ENCODE measurements at places on chromosomes 7 and 10. TPM values are rescaled to one million over a fixed set of nuclear protein-coding genes. Genes with fewer than 3 reads are reported as not detected.

GRCh38 chr7:71145906-71146901, 14.3 kb downstream of the GALNT17 start:
- DNase-seq = no peak
- no peak overlapping the region for H3K27ac ChIP-seq
- H3K36me3 ChIP-seq = no peaks in the 10 kb centered on the region
- no peak overlapping the region for H3K4me3 ChIP-seq

- H3K36me3 ChIP-seq = no peaks in the 10 kb centered on the region
- peak; percentile 54 for DNase-seq
- peak overlapping the region; percentile 18 for H3K27ac ChIP-seq
- peak overlapping the region; percentile 63 for H3K4me3 ChIP-seq
- H3K4me1 ChIP-seq = no peaks in the 10 kb centered on the region
Observed at GRCh38 chr7:99579956-99580777, 17.9 kb upstream of the TMEM225B start.

- peaks cover 6% of the 10 kb centered on the region for H3K4me1 ChIP-seq
- H3K4me3 ChIP-seq = no peak overlapping the region
- H3K36me3 ChIP-seq = no peaks in the 10 kb centered on the region
- no peak for DNase-seq
- H3K27me3 ChIP-seq = no peaks in the 10 kb centered on the region
Observed at GRCh38 chr7:128265156-128265905, 24.3 kb downstream of the LEP start.

GRCh38 chr10:74684462-74684861, 141.9 kb upstream of the KAT6B start:
- H3K4me3 ChIP-seq = no peak overlapping the region
- DNase-seq = no peak
- no peaks in the 10 kb centered on the region for H3K4me1 ChIP-seq
- H3K36me3 ChIP-seq = no peaks in the 10 kb centered on the region
- H3K27me3 ChIP-seq = no peaks in the 10 kb centered on the region

DNA sequence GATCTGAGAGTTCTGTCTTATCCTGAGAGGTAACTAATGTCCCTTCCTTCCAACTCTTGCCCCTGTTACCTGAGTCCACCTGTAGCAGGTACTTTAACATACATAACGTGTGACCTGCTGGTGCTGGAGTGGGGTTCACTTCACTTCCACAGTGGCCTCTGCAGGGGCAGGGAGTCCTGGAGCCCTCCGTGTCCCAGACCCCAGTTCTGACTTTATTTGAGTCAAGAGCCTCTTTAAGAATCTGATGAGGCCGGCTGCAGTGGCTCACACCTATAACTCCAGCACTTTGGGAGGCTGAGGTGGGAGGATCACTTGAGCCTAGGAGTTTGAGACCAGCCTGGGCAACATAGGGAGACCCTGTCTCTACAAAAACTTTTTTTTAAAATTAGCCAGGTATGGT, 117.0 kb upstream of the RET start:
- no peak overlapping the region for H3K4me3 ChIP-seq
- no peaks in the 10 kb centered on the region for H3K36me3 ChIP-seq
- DNase-seq = no peak
- H3K27me3 ChIP-seq = no peaks in the 10 kb centered on the region

ASAH2 gene
- total RNA-seq = not detected

PSMA2 gene
- total RNA-seq = 54.5 TPM

- no peak for DNase-seq
- H3K4me3 ChIP-seq = no peak overlapping the region
- H3K27ac ChIP-seq = no peak overlapping the region
- no peaks in the 10 kb centered on the region for H3K4me1 ChIP-seq
Observed at GRCh38 chr7:23462846-23463245, 7.4 kb downstream of the IGF2BP3 start.

GRCh38 chr10:61941202-61941681, 39.7 kb downstream of the ARID5B start:
- no peak overlapping the region for H3K4me3 ChIP-seq
- H3K27ac ChIP-seq = peak overlapping the region; percentile 91
- no peak for DNase-seq

RBP4 gene
- total RNA-seq = 0.90 TPM

NANOS1 gene
- 1.5 TPM for total RNA-seq

DNA sequence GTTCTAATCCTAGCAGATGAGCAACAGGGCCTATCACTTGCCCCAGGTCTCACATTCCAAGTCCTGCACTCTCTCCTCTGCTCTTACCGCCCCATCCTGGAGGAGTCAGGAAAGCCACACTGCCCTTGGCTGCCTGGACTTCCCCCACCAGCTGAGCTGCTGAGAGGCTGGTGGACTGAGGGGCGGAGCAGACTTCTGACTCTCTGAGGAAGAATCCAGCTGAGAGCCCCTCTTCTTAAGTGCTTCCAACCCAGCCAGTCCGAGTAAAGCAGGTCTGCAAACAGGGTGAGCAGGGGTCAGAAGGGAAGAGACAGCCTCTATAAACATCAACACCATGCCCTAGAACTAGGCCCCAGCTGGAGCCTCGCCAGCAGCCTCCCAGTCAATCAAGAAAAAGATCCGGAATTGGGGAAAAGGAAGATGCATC, 92.4 kb upstream of the TMEM72 start:
- no peak overlapping the region for H3K4me3 ChIP-seq
- no peaks in the 10 kb centered on the region for H3K36me3 ChIP-seq
- H3K27me3 ChIP-seq = no peaks in the 10 kb centered on the region
- H3K4me1 ChIP-seq = no peaks in the 10 kb centered on the region
- DNase-seq = no peak

SLC18A2 gene
- total RNA-seq = 0.29 TPM

- H3K27ac ChIP-seq = no peak overlapping the region
- DNase-seq = no peak
- no peak overlapping the region for H3K4me3 ChIP-seq
- no peaks in the 10 kb centered on the region for H3K36me3 ChIP-seq
- H3K27me3 ChIP-seq = no peaks in the 10 kb centered on the region
- no peaks in the 10 kb centered on the region for H3K4me1 ChIP-seq
Observed at GRCh38 chr7:37104822-37105518, 343.7 kb downstream of the ELMO1 start.

DNA sequence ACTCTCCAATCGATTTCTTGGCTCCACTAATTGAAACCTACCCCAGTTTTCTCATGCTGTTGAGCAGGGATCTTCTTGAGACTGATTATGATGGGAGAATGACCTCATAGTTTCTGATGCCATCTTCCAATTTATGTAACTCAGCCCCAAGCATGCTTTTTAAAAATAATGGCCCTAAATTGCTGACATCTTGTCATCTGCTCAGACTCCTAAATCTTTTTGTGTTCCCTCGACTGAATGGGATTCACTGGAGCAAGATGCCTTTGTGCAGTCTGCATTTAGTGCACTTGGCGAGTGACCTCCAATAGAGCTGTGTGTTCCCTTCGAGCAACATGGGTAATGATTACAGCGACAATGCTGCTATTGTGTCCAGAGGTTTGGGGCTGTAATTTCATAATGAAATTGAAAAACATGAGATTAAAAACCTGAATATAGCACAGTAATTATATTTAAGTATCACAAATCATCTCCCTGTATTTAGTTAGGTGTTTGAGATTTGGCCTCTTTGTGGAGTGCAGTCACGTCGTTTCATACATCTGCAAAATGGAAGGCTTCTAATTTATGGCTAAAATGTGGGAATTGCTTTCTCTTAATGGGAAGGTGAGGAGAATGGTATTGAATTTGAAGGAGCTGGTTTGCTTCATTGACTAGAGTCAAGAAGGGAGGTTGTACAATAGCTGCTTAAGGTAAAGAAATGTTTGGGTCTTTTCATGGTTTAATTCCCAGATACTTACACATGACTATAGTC, 192.9 kb downstream of the AUTS2 start:
- no peak overlapping the region for H3K4me3 ChIP-seq
- H3K27ac ChIP-seq = no peak overlapping the region
- H3K4me1 ChIP-seq = no peaks in the 10 kb centered on the region
- no peaks in the 10 kb centered on the region for H3K27me3 ChIP-seq

DNA sequence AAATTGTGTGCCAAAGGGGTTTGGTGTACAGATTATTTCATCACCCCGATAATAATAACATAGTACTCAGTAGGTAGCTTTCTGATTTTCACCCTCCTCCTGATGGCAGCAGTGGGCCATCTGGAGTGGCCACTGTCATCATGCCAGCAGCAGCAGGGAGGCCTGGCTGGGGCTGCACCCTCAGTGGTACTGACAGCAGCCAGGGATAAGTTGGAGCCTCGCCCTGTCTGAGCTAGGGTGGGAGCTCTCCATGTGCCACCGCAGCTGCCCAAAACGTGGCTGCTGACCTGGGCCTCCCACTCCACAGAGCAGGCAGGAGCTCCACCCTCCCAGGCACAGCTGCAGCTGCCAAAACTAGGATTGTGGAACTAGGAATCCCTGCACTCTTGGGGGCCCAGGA, 700.8 kb upstream of the KCND2 start:
- H3K4me3 ChIP-seq = no peak overlapping the region
- H3K4me1 ChIP-seq = no peaks in the 10 kb centered on the region
- no peak overlapping the region for H3K27ac ChIP-seq
- H3K36me3 ChIP-seq = no peaks in the 10 kb centered on the region
- H3K27me3 ChIP-seq = no peaks in the 10 kb centered on the region

DNA sequence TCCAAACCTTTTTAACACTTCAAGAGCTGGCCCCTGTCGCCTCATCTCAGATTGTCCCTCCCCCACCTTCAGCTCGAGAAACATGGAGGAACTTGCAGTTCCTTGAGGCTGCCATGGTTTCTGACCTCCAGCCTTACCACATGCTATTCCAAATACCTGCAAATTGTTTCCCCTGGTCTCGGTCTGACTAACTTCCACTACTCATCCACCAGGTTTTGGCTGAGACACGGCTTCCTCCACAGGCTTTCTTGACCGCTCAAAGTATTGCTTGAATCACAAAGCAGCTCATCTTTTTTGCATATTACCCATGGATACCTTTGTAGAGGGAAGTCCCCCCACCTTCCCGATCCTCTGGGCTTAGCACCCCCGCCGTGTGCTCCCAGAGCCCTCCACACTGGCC, 5.2 kb upstream of the SAMD8 start:
- no peaks in the 10 kb centered on the region for H3K27me3 ChIP-seq
- no peak overlapping the region for H3K27ac ChIP-seq
- no peak overlapping the region for H3K4me3 ChIP-seq
- DNase-seq = no peak
- no peaks in the 10 kb centered on the region for H3K36me3 ChIP-seq

DNA sequence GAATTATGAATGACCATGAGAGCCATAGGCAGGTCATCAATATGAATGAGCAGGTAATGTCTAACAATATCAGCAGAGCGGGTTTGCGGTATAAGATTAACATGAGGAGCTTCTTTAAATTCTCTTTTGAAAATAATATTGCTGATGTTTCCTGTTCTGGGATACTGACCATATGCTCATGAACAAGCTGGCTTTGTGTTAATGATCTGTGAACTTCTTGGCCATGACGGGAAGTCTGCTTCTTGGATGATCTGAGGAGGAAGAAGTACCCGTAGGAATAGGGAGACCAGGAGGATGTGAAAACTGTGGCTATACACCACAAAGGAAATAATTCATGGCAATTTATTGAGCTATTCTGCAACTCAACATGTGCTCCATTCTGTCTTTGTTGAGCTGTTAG, 38.6 kb downstream of the ITGA8 start:
- no peaks in the 10 kb centered on the region for H3K36me3 ChIP-seq
- no peaks in the 10 kb centered on the region for H3K27me3 ChIP-seq
- H3K4me3 ChIP-seq = no peak overlapping the region
- H3K4me1 ChIP-seq = no peaks in the 10 kb centered on the region
- no peak overlapping the region for H3K27ac ChIP-seq

DNA sequence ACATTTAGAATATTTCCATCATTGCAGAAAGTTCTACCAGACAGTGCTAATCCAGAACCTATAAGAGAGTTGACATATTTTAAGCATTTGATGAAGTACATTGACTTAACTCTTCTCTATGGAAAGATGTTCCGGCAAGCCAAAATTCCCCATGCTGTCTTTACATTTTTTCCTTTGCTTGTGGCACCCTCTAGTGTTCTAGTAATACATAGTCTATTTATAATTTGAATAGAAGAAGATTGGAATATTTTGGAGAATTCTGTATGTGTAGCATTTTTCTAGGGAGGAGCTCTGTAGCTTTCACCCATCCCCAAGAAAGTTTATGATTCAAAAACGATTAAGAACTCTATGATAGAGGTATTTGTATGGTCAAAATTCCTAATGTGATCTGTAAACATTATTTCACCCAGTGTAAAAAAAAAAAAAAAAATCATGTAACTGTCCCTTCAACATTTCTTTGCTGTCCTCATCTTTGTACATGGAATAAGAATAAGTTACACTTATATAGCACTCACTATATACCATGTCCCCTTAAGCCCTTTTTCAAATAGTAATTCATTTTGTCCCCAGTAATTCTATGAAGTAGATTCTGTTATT, 33.2 kb downstream of the NRF1 start:
- H3K4me1 ChIP-seq = no peaks in the 10 kb centered on the region
- no peak overlapping the region for H3K27ac ChIP-seq
- no peak for DNase-seq

DNA sequence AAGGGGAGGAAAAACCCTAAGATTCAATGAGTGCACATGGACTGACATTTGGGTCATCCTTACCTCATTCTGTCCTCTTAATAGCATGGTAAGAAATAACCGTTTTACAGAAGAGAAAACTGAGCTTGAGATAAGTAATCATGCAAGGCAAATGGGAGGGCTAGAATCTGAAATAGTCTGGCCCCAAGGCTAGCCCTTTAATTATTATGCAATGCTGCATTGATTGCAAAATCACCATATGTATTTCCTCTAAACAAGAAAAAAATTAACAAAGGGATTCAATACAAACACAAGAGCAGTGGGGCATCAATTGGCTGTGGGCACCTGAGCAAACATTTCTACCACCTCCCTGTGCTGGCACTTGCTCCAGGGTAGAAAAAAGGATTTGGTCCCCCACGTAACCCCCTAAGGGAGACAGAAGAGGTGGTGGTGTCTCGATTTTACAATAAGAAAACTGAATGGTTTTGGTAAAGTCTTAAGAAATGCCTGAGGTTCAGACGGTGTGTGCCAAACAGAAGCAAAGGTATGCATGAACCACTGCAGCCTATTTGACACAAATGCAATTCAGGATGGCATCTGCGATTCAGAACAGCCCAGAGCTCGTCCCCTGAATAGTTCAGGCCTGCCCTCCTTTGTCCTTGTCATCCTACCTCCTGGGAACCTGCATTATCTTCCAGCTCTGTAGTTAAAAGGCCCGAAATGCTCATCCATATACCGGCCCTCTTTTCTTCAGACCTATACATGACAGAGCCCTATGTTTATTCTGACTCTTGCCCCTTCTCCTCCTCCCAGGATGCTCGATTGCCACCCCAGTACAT, 23.6 kb downstream of the PIP4K2A start:
- H3K27ac ChIP-seq = no peak overlapping the region
- no peak overlapping the region for H3K4me3 ChIP-seq
- no peaks in the 10 kb centered on the region for H3K27me3 ChIP-seq
- no peaks in the 10 kb centered on the region for H3K36me3 ChIP-seq
- H3K4me1 ChIP-seq = no peaks in the 10 kb centered on the region

PDGFA gene
- 33.1 TPM for total RNA-seq

TRIM24 gene
- 20.0 TPM for total RNA-seq
